ENCODE measurements at places on chromosomes 12 and 14. TPM values are rescaled to one million over a fixed set of nuclear protein-coding genes. Genes with fewer than 3 reads are reported as not detected.
A peak's percentile ranks its signal among the peaks of the same experiment; 100 is the strongest.

- H3K36me3 ChIP-seq = no peaks in the 10 kb centered on the region
- peak overlapping the region; percentile 80 for H3K27ac ChIP-seq
- H3K4me3 ChIP-seq = no peak overlapping the region
- DNase-seq = peak; percentile 67
- peaks cover 2% of the 10 kb centered on the region for H3K27me3 ChIP-seq
- peaks cover 31% of the 10 kb centered on the region for H3K4me1 ChIP-seq
These were observed 27.4 kb downstream of the SLC41A2 start for GRCh38 chr12:104930388-104931326.

The TAS2R8 gene
- not detected for total RNA-seq

The APOLD1 gene
- total RNA-seq = 6.3 TPM

DNA sequence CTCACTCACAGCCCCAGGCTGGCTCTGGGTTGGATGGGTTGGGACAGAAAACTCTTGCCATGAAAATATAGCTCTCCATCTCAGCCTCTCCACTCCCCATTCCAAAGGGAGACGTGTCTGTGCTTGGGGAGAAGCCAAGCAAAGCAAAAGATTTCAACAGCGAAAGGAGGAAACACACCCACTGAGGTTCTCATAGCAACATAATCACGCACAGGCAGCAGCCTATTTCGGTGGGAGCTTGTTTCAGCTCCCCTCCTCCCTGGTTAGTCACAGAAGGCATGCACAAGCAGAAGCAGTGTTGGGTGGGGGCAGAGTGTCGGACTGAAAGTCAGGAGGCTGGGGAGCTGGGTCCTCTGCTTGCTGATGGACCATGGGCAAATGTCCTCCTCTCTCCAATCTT lies 1.9 kb upstream of the PRMT8 start:
- H3K4me1 ChIP-seq = peaks cover 9% of the 10 kb centered on the region
- H3K4me3 ChIP-seq = no peak overlapping the region
- H3K27me3 ChIP-seq = peaks cover 42% of the 10 kb centered on the region
- DNase-seq = no peak

The GPR137C gene
- 0.05 TPM for total RNA-seq

The AKAP5 gene
- total RNA-seq = 1.3 TPM

DNA sequence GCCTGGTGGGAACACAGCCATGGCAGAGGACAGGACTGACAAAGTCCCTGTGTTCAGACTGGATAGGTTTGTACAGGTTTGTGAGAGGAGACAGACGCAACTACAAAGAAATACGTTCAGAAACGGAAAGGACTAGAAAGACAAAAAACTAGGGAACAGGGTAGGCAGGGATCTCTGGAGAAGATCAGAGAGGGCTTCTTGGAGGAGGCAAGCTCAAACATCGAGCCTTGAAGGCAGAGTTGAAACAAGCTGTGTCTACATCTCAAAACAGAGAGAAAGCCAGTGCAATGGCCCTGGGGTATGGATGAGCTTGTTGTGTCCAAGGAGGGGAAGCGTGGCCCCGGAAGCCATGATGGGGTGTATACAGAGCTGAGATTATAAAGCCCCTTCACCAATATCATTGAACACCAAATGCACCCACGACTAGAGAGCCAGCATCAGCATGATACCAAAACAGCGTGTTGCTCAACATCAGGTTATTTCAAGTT lies 89.6 kb upstream of the NCOR2 start:
- DNase-seq = no peak
- H3K27me3 ChIP-seq = peaks cover 1% of the 10 kb centered on the region
- no peak overlapping the region for H3K4me3 ChIP-seq
- no peaks in the 10 kb centered on the region for H3K4me1 ChIP-seq
- no peak overlapping the region for H3K27ac ChIP-seq
- no peaks in the 10 kb centered on the region for H3K36me3 ChIP-seq

The RNASE2 gene
- total RNA-seq = not detected

The SYCP3 gene
- total RNA-seq = 0.36 TPM

DNA sequence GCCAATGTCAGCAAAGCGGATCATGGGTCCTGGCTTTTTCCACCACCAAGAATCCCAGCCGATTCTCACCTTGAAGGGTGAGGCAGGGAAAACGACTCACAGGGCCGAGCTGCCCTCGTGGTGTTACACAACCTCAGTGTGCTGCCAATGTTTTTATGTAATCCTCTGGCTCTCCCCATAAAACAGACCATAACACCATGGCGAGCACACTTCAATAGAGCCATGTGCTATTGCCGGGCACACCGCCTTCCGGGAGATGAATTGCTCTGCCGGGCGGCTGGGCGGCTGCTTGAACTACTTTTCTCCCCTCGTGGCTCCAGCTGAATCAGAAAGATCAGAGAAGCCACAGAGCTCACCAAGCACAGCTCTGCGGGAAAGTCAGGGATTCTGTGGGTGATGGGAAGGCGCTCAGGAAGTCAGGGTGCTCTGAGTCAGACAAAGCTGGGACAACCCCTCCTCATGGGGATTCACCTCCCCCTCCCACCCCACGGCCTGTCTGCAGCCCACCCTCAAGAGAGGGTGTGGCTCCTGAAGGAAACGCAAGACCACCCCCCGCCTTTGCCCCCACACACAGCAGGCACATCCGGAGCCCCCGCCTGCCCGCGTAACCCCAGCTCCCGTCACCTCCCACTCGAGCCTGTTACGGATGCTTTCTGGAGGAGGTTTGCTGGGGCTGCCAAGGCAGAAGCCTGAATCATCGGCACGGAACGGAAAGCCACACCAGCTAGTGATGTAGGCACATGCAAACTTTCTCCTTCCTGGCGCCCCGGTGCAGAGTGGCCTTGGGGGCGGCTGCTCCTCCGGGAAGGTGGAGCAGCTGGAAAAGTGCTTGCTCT lies 1.8 kb downstream of the GALNT9 start:
- H3K27me3 ChIP-seq = peaks cover 40% of the 10 kb centered on the region
- no peaks in the 10 kb centered on the region for H3K36me3 ChIP-seq
- peaks cover 25% of the 10 kb centered on the region for H3K4me1 ChIP-seq
- DNase-seq = peak; percentile 85
- H3K4me3 ChIP-seq = no peak overlapping the region

The MMP19 gene
- total RNA-seq = not detected

- H3K27ac ChIP-seq = no peak overlapping the region
- H3K36me3 ChIP-seq = peaks cover 1% of the 10 kb centered on the region
- H3K27me3 ChIP-seq = peaks cover 7% of the 10 kb centered on the region
- peaks cover 16% of the 10 kb centered on the region for H3K4me1 ChIP-seq
- H3K4me3 ChIP-seq = no peak overlapping the region
- no peak for DNase-seq
These were observed 252.4 kb upstream of the EGLN3 start for GRCh38 chr14:34203251-34203722.

The RTN1 gene
- total RNA-seq = not detected

The GOLGA3 gene
- 52.2 TPM for total RNA-seq

The KRT4 gene
- total RNA-seq = 0.16 TPM

GRCh38 chr14:39247256-39247655 lies 13.5 kb downstream of the MIA2 start:
- H3K4me3 ChIP-seq = no peak overlapping the region
- peaks cover 2% of the 10 kb centered on the region for H3K27me3 ChIP-seq
- H3K36me3 ChIP-seq = no peaks in the 10 kb centered on the region
- H3K4me1 ChIP-seq = no peaks in the 10 kb centered on the region

DNA sequence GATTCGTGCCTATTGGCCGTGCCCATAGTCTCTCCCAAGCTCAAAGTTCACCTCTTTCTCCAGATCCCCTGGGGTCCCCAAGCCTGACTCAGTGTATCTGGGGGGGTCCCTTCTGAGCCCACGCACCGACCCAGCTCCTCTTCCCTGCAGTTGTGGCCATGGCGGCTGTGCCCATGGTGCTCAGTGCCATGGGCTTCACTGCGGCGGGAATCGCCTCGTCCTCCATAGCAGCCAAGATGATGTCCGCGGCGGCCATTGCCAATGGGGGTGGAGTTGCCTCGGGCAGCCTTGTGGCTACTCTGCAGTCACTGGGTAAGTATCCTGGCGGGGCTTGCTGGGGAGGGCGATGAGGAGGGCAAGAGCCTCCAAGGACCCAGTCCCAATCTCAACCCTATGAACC lies 5.1 kb downstream of the IFI27 start:
- no peak for DNase-seq
- H3K36me3 ChIP-seq = no peaks in the 10 kb centered on the region
- no peaks in the 10 kb centered on the region for H3K4me1 ChIP-seq
- H3K27ac ChIP-seq = no peak overlapping the region

GRCh38 chr12:17975763-17976162 lies 114.2 kb downstream of the RERGL start:
- H3K4me1 ChIP-seq = no peaks in the 10 kb centered on the region
- H3K36me3 ChIP-seq = no peaks in the 10 kb centered on the region
- no peak overlapping the region for H3K4me3 ChIP-seq
- H3K27me3 ChIP-seq = no peaks in the 10 kb centered on the region

The PRIM1 gene
- total RNA-seq = 86.7 TPM

- H3K27me3 ChIP-seq = no peaks in the 10 kb centered on the region
- peak overlapping the region; percentile 57 for H3K4me3 ChIP-seq
- peak overlapping the region; percentile 95 for H3K27ac ChIP-seq
- peaks cover 71% of the 10 kb centered on the region for H3K36me3 ChIP-seq
- no peak for DNase-seq
These were observed 21.3 kb downstream of the BCL11B start for GRCh38 chr14:99250636-99251208.

DNA sequence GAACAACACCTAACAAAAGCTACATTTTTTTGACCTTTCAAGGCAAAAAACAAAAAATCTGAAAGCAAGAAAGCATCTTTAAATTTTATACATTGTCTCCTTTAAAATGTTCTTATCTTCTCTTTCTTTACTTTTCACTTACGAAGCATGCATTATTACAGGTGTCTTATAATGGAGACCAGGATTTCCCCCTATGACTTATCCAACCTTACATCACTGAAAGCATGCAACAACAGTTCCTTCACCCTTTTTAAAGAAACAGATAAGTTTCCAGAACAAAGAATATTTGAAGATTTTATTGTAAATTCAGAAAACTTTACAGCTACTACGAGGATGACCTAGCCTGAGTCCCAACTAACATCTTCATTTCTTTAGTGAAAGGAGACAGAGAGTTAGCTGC lies 277.2 kb downstream of the AKAP6 start:
- H3K27me3 ChIP-seq = peaks cover 3% of the 10 kb centered on the region
- no peaks in the 10 kb centered on the region for H3K4me1 ChIP-seq
- DNase-seq = no peak
- H3K36me3 ChIP-seq = no peaks in the 10 kb centered on the region

DNA sequence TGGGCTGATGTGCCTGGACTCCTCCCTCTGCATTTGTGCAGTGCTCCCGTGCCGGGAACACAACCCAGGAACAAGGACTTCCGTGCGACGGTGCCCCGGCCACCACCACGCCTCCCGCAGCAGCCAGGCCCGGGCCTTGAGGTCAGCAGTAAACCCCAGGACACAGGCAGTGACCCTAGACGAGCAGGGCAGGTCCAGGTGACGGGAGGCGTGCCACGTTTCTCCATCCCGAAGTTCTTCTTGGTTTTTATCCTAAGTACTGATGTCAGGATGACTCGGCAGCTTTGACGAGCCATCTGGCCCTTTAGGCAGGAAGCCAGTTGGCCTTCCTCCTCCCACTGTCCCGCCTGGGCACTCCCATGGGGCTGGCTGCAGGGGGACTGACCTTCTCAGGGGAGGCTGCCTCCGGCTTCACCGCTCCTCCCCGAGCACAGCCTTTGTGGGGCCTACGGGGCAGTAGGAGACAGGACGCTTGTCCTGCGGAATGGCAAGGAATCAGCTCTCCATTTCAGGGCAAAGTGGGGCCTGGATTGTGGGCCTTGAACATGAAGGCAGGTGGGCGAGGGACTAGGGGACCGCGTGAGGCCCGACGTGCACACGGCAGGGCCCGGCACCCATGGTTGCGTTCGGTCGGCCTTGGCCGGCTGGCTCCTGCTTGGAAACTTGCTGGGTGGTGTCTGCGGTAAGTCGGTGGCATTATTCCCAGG lies 94.1 kb downstream of the FBXL14 start:
- peaks cover 10% of the 10 kb centered on the region for H3K4me1 ChIP-seq
- peaks cover 24% of the 10 kb centered on the region for H3K27me3 ChIP-seq
- H3K27ac ChIP-seq = no peak overlapping the region
- no peak overlapping the region for H3K4me3 ChIP-seq

Measured in activated CD8-positive, alpha-beta T cell treated with anti-CD3 and anti-CD28 coated beads for 36 hours (primary cell).